D341Med (cell line): ENCODE measurements at places on chromosomes 5 and 9.

- no peak for DNase-seq
Measured at GRCh38 chr5:100826133-100826532, 76.9 kb downstream of the ST8SIA4 start.

- no peak for DNase-seq
Measured at GRCh38 chr5:179585941-179586401, 35.6 kb downstream of the RUFY1 start.

- no peak for DNase-seq
Measured at GRCh38 chr9:137406085-137406760, 16.7 kb downstream of the EXD3 start.

DNA sequence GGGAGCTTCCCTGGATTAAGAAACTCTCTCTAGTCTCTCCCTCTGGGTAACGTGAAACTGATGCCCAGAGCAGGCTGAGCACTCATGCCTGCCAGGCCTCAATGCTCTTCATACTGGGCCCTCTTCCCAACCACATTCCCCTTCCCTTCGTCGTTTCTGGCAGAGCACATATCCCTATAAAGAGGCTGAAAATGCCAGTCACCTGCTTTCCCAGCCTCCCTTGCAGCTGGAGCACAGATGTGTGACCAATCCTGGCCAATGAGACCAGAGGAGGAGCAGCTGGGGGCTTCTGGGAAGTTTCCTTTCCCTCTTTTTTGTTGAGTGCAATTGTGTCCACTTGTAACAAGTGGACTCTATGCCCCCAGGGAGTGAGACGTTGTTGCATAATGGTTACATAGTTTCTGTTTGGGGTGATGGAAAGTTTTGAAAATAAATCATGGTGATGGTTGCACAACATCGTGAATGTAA is 30.2 kb upstream of the SMIM23 start:
- no peak for DNase-seq

GRCh38 chr9:69945671-69946141 is 97.9 kb upstream of the MAMDC2 start:
- no peak for DNase-seq

- no peak for DNase-seq
Measured at GRCh38 chr5:52455920-52456319, 331.8 kb upstream of the ITGA1 start.
